ENCODE measurements at places on chromosomes 16 and 17.

GRCh38 chr17:17570798-17571716 is 20.5 kb downstream of the PEMT start:
- DNase-seq, result no peak

DNA sequence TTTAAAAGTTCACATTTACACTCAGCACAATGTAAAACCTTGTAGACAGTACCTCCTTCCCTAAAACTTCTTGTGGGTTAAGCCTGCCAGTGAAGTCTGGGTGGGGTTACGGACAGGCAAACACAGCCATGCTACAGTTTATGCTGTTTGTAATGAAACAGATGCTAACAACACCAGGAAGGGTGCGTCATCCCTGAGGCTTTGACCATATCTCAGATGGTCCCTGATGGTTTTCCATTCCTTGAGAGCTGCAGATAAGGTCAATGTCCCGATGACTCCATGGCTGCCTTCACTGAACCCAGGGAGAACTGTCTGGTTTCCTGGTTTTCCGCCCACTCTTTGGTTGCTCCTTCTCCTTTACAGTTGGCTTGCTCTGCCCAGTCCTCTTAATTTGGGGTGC is 29.1 kb downstream of the GAS7 start:
- DNase-seq, result no peak

DNA sequence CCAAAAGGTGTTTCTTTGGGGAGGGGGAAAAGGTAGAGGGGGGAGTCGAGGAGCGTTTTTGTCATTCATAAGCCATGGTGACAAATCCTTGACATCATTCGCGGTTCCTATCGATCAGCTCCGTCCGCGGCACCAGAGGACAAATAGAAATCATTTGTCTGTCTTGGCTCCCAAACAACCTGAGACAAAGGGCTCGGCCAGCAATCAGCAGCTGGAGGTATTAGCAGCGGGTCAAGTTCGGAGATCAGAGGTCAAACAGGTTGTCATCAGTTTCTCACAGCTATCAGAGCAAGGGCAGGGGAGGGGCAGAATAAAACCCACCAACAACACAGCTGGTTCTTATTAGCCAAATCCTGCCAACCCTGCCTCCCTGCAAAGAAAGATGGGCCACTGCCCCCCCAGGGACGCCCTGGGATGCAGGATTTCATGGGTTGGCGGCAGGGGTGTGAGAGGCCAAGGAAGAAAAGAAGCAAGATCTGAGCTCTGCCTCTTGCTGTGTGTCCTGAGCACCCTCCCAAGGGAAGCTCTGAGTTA is 145.3 kb upstream of the LHX1 start:
- DNase-seq, result no peak

DNA sequence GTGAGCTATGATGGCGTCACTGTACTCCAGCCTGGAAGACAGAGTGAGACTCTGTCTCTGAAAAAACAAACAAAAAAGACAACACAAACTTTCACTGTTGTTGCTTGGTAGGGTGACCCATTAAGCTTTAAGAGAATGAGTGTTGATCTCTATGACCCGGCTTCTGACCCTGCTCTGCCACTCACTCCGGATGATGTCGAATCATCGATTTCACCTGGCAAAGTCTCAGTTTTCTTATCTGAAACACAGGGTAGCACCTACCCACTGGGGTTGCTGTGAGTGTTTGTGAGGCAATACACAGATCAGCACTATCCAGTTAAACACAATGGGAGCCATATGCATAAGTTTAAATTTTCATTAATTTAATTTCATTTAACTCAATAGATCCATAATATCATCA is 20.6 kb upstream of the IRF8 start:
- DNase-seq, result no peak

DNA sequence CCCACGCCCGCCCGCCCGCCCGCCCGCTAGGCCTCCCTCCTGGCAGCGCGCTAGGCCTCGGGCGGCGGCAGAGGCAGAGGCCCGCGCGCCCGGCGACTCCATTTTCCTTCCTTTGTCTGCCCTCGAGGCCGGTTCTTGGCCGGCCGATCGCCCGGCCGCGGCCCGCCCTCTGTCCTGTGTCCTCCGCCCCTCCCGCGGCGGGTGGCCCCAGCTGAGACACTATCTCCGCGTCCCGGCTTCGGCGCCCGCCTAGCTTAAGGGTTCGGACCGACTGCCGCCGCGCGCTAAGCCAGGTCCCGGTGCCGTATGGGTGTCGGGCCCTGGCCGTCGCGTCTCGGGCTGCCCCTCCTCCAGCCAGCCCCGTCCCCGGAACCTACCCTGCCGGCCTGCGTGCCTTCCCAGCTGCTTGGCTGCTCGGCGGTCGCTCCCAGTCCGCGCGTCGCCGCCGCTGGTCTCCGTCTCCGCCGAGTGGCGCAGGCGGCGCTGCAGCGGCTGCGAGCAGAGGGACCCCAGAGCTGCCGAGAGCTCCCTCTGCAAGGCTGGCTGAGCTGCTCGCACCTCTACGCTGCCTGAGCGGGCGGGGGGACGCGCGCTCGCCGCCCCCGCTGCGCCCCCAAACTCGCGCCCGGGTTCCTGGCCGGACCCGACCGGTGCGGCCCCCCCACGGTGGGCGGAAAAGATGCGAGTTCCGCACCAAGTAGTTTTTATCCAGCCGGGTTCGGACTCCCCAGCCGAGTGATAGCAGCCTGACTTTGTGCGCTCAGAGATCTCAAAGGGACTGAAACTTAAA is 787 bp downstream of the CTCF start:
- DNase-seq, result peak; percentile 58

- peak; percentile 46 for DNase-seq
These were observed 2.6 kb downstream of the SHBG start for GRCh38 chr17:7632492-7632894.

DNA sequence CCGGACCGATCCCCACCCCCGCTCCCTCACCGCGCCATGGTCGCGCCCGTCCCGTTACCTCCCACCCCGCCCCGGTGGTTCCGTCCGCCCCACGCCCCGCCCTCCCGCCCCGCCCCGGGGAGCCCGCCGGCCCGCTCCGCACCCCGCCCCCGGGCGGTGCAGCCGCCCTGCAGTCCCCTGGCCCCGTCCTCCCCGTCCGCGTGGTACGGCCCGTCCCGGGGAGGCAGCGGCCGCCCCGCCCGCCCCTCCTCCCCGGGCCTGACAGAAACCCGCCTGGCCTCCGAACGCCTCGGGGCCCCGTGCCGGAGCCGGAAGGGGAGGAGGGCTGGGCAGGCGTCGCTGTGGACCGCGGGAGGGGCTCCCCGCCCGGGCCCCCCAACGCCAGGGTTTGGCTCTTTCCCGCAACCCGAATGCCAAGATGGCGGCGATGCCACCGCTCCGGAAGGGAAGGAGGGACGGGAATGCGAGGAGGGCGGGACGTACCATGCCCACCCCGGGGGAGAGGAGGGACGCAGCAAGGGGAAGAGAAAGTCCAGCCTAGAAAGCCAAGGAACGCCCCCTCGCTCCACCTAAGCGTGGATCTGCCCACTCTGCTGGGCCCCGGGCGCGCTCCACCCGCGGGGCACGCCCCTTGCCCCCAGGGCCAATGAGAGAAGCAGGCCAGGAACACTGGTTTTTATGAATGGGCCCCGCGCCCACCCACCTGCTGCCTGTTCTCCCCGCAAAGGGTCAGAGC is at the start of gene PIP4K2B:
TSS of gene PIP4K2B (minus strand) at position 56 of the 736 bp plus-strand sequence. CDS start 132 bp downstream, outside the sequence.
- DNase-seq, result peak; percentile 95

- no peak for DNase-seq
These were observed 21.6 kb upstream of the SMPD3 start for GRCh38 chr16:68469796-68470460.

DNA sequence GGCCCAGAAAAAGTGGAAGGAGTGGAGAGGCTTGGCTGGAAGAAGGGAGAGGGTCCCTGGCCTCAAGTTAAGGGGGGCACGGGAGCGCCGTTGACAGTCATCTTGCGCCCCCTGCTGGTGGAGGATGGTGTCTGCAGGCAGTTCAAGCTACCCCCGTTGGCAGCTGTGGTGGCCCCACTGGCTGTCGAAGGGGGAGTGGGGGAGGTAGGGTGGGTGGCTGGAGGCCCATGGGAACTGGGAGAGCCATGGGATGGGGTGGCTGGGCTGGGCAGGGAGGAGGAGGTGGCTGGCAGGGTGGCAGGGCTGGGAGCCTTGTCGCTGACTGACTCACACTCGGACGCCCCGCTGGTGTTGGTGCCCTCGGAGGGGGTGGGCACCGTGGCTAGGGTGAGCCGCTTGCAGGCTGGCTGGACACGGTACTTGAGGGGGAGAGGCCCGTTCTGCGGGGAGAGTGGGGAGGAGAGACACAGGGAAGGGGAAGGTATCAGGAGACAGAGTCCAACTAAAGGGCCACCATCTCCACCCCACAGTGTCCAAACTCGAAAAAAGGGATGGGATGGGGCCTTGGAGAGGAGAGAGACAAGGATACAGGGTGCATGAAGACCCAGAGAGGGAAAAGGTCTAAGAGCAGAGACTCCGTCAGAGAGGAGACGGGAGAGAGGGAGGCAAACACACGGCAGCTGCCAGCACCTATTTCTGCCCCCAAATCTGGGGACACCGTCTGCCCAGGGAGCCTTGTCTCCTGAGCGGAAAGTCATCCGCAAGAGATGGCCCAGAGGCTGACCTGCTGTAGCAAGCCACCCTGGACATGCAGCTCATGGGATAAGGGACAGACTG is 5.2 kb downstream of the CISD3 start:
- peak; percentile 69 for DNase-seq

DNA sequence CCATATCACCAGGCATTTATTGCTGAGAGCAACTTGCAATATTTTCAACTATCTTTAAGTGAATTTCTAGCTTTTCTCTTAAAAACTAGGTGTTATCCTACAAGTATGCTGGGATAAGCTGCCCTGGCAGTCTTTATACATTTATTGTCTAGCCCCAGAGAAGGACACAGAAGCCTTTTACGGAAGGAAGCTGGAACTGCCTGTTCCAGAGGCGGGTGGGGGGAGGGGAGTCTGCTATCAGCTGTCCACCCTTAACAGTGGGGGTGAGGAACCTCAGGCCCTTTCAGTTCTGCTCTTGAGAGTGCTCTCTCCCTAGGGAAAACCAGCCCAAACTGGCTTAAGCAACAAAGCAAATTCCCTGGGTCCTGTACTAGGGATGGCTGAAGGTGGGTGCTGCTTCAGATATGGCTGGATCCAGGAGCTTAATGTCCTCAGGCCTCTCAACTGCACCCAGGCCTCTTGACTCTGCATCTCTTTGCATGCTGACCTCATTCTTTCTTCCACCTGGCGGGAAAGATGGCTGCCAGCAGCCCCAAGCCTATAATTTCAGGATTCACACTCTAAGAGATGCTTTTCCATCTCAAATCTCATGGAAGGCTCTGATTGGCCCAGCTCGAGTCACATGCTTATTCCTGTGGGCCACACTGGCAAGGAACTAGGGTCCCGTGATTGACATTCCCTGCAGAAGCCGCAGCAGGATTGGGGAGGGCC is 16.6 kb downstream of the NAGPA start:
- DNase-seq, result no peak

- DNase-seq, result no peak
These were observed 20.0 kb downstream of the PLCG2 start for GRCh38 chr16:81799138-81799504.

GRCh38 chr17:32807577-32807976 is 69.3 kb downstream of the MYO1D start:
- DNase-seq, result no peak

- DNase-seq, result no peak
These were observed 20.9 kb upstream of the MPRIP start for GRCh38 chr17:17021194-17021863.

DNA sequence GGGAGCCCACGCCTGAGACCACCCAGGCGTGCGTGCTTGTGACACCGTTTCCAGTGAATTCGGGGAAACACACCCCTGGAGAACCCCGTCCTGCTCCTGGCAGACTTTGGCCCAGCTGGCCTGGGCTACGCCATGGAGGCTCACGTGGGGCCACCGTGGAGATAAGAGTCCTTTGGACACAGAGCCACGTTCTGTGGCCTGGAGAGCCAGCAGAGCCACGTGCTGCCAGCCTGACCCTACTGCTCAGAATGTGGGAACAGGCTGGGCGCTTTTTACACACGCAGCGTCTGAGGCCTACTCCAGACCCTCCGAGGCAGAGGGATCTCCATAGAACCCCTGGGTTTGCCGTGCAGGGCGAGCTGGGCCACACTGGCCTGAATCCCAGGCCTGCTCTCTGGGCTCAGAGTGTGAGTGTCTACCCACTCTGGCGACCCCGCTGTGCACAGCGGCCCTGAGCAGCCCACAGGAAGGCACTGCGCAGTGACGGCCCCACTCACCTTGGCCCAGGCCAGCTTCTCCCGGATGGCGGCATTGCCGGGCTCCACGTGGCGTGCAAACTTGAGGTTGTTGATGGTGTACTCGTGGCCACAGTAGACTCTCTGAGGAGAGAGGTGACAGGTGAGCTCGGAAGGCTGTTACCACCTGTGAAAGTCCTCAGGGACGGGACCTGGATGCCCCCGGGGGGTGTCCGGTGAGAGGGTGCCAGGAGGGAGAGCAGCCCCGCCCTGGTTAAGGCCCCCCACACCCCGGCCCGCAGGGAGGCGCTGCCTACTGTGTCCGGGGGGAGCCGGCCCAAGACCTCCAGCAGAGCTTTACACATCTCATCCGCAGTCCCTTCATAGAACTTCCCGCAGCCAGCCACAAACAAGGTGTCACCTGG is 10.0 kb downstream of the HAGH start:
- DNase-seq, result no peak

- no peak for DNase-seq
These were observed 124.6 kb upstream of the TMEM97 start for GRCh38 chr17:28194382-28194781.

- no peak for DNase-seq
These were observed 22.3 kb upstream of the SMPD3 start for GRCh38 chr16:68470461-68471150.

- DNase-seq, result no peak
These were observed 50.1 kb downstream of the PRMT7 start for GRCh38 chr16:68360956-68361355.

DNA sequence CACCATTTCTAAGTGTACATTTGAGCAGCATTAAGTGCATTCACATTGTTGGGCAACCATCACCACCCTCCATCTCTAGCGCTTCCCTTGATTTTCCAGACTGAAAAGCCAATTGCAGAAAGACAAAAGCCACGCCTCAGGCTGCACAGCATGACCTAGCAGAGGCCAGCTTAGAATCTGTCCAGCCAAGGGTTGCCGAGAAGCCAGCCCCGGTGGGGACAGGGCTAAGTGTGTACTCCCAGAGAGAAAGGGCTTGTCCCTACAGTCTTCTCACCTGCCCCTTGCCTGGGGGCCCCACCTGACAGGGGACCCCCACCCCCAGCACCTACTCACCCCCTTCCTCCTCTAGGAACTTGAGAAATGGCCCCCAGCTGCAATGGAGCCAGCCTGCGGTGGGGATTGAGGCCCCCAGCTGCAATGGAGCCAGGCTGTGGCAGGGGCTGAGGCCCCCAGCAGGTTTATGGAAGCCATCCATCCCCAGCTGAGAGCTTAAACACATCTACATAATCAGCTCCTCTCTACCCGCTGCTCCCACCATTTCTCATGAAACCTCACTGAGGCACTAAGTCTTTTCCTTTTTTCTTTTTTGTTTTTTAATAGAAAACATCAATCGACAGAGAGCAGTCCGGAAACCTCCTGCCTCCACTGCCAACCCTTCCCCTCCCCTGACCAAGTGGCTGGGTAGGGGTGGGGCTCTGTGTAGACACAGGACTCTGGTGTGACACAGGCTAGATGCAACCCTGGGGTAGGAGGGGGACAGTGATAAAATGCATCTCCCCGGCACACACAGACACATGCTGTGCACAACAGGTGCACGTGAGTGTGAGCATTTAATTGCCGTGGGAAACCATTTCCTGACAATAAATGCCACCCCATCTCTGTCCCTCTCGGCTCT is 77.9 kb downstream of the CCT6B start:
- DNase-seq, result no peak

GRCh38 chr16:1493746-1494094 is 560 bp downstream of the TELO2 start:
- DNase-seq, result peak; percentile 27

Measured in activated CD4-positive, alpha-beta T cell treated with anti-CD3 and anti-CD28 coated beads, Interleukin-2, amount 50 U/mL, for 16 hours (primary cell).